ENCODE measurements at places on chromosomes 6 and 20. TPM values are rescaled to one million over a fixed set of nuclear protein-coding genes. Genes with fewer than 3 reads are reported as not detected.

Gene MICA
- total RNA-seq, result 0.82 TPM

Gene CLPSL1
- total RNA-seq, result not detected

Gene FAXC
- total RNA-seq, result 41.6 TPM

DNA sequence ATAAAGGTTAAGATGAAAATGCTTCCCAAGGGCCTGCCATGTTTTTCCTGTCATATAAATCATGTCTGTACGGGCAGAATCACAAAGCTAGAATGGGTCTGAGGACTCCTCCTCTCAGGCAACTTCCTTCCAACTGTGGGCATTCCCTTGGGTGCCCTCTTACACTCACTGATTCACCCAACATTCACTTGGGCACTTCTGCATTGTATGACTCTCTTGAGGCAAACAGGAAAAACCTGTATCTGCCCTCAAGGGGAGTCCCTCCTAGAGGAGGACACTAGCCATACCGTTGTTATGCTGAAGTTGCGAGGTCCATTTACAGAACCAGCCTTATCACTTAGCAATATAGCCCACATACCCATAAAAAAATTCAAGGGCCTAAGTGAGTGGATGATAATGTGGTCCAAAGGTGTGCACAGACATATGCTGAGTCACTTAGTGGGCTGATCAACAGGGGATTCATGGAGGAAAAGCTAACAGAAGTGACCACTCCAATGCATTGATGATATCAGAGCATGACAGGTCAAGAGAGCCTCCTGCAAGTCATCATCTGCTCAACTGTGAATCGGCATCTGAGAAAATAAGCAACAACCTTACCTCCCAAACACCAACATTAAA, 131.1 kb downstream of the ATXN1 start:
- no peak for DNase-seq

DNA sequence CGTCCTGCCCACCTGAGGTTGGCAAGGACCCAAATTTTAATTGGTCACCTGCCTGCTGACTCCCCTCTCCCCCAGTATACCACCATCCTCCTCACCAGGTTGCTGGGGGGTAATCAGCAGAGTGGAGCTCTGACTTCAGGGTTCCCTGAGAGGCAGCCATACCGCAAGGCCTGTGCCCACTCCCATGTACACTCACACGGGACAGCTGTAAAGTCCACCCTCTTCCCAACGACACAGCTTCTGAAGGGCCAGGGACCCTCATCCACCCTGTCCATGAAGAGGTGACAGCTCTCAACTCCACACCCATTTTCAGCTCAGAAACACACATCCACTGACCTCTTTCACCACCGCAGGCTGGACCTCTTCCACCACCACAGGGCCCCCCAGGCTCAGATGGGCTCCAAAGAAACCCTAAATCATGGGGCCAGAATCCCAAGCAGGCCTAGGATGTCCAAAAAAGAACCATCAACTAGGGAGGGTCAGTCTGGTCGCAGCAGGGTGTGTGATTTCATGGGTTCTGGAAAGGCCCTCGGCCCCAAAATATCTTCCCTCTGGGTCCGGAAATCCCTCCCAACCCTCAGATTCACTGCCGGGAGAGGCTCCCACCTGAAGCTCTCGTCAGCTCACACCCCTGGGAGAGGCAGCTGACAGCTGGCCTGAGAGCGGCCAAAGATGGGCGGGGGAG, 30.0 kb downstream of the TFEB start:
- no peak for DNase-seq

Gene SLC17A2
- not detected for total RNA-seq

Gene NOX3
- not detected for total RNA-seq

GRCh38 chr6:106324726-106325335, 729 bp downstream of the ATG5 start:
- DNase-seq, result no peak

DNA sequence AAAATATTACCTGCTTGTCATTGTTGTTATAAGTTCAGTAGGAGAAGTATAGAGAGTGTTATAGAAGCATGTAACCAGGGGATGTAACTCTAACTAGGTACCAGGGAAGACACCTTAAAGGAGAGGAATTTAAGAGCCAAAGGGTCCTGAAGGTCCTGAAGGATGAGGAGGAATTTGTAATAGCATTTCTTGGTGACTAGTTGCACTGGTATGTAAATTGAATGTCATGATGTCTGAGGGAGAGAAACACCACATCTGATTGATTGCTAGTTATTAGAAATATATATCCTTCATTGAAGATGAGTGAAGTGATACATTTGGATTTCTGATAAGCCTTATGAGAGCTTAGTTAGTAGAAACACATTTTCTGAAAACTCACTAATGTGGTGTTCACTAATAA, 643.8 kb downstream of the RFPL4B start:
- DNase-seq, result no peak

DNA sequence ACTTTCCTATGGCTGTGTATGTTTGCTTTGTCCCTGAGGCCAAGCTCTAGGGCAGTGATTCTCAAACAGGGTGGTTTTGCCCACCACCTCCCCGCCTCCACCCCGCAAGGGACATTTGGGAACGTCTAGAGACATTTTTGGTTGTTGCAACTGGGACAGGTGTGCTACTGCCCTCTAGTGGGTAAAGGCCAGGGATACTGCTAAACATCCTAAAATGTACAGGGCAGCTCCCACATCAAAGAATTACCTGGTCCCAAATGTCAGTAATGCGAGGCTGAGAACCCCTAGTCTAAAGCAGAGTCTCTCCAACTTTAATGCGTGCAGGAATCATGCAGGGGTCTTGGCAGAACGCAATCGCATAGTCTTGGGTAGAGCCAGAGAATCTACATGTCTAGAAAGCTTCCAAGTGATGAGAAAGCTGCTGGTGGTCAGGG, 5.1 kb downstream of the KCNS1 start:
- DNase-seq, result peak; percentile 57

GRCh38 chr6:163306000-163306399, 108.5 kb upstream of the QKI start:
- DNase-seq, result no peak

- DNase-seq, result no peak
Measured at GRCh38 chr20:57638895-57639236, 18.6 kb upstream of the ZBP1 start.

DNA sequence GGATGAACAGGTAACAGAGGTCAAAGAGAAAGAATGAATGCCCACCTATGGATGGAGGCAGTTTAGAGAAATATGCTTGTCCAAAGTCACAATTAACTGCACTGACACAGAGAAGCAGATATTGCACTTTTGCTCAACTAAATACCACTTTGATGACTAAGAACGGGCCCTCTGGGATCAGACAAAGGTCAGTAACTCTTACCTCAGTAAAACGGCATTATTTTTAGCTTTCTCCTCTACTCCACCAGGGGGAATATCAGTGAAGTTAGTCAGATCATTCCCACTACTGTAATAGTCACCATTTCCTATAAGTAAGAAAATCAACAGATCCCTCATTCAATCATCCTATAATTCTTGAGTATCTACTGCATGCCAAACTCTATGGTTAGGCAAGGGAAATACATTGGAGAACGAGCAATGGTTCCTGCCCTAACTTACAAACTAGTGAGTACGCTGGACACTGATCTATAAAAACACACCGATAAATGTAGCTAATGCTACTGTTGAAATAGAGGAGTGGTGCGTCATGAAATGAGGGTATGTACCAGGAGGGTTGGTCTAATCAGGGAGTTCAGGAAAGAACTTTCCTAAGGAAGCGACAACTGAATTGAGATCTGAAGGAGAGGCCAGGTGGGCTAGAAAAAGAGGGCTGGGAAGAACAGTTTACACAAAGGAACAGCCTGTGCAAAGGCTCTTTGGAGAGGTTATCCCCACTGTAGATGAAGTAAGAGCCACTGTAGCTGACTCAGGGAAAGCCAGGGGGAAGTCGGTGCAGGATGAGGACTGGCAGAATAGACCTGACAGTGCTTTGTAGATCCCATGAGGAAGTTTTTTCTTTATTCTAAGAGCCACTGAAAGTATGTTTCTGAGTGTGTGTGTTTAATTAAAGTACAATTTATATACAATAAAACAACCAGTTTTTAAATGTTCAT, 9.2 kb downstream of the ECI2 start:
- DNase-seq, result no peak

Gene TMEM63B
- 35.5 TPM for total RNA-seq

DNA sequence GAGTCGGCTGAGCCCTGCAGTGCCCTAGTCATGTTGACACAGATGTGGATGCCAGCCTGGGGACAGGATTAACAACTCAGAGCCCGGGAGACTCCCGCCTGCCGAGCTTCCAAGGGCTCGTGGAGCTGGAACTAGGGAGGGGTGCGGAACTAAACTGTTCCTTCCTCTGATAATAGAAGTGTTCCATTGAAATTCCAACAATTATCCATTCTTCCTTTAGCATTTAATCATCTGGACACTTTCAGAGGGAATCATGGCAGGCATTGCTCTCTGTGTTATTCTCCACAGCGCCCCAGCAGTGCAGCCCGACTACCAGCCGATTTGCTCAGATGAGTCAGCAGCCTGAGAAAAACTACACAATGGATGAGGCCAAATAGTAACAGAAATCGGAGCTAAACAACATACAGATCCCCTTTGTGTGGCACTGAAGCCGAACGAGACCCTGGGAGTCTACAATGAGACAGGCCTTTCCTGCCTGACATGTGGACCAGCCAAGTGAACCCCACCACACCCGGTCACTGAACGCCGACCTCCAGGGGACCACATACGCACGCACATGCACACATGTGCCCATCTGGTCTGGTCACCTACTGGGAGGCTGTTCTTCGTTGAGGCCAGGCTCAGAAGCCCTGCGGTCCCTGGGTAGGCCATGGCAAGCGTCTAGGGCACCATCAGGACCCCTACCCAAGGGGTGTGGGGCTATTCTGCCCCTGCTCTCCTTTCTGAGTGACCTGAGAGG, 238.4 kb upstream of the AFDN start:
- DNase-seq, result peak; percentile 45

GRCh38 chr6:31397901-31398525, 5.4 kb upstream of the MICA start:
- DNase-seq, result no peak

DNA sequence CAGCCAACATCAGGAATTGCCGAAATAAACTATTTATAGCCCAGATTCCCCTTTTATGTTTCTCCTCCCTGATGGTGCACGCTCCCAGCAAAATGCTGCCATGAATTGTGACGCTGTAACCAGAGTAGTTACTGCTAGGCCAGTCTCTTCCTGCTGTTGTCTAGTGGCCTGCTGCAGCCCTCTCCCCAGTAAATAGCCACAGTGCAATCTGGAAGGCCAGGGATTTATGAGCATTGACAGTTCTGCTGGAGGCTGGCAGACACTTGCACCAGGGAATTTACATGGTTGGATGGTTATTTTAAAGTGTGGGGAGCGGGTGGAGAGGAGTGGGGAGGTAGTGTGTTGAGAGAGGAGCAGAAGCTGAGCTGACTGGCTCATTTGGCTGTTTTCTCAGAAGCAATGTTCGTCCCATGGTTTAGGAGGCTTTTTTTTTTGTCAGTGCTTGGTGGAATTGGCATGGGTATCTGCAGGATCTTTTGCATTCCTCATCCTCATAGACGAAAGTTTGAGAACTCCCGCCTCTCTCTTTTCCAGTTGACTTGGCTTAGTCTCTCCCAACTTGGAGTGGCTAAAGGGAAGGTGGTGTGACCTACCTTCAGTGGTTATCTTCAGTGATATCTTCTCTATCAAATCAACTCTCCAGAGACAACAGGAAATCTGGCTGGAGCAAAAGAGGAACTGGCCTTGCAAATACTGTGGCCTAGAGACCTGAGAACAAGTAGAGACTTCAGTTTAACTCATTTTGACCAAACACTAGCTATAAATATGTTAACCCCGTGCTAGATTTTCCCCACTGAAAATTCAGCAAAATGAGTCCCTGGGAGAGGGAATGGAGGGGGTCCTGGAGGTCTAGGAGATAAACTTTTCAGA, 99.3 kb upstream of the VSTM2L start:
- DNase-seq, result no peak

GRCh38 chr6:32785781-32786533, 22.6 kb upstream of the HLA-DQB2 start:
- DNase-seq, result peak; percentile 25

GRCh38 chr20:37668166-37668565, 25.7 kb upstream of the CTNNBL1 start:
- DNase-seq, result no peak

Gene PAK5
- 33.0 TPM for total RNA-seq

GRCh38 chr6:120774275-120774674, 560.0 kb downstream of the TBC1D32 start:
- no peak for DNase-seq

DNA sequence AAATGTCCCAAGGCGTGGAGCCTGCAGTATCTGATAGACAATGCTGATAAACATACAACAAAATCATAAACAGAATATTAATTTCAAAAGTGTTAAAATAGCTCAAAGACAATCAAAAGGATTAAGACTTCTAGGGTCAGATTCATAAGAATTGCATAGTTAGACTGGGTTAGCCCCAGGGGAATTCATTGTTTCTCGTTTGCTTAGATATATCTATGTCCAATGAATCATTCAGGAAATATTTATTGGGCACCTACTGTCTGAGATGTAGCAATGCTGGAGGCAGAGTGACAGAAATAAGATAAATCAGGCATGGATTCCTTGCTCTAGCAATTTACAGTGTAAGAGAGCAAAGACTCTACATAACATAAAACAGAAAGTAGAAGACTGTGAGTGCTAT, 124.4 kb upstream of the PRL start:
- DNase-seq, result no peak

DNA sequence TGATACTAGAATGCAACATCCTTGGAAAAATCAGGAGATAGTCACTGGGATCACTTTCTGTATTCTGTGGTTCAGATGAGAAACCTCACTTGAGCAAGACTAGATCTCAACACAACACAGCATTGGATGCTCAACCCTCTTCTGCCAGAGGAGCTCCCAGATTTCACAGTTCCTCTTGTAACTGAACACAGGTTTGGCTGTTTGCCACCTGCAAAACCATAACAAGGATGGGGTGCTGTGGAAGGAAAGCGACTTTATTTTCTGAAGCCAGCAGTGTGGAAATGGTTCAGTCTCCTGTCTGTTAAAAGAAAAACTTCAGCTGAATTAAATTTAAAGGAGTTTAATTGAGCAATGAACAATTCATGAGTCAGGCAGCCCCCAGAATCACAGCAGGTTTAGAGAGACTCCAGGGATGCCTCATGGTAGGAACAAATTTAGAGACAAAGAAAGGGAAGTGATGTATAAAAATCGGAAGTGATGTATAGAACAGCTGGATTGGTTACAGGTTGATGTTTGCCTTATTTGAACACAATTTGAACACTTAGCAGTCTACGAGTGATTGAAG, 149.9 kb upstream of the UST start:
- no peak for DNase-seq

DNA sequence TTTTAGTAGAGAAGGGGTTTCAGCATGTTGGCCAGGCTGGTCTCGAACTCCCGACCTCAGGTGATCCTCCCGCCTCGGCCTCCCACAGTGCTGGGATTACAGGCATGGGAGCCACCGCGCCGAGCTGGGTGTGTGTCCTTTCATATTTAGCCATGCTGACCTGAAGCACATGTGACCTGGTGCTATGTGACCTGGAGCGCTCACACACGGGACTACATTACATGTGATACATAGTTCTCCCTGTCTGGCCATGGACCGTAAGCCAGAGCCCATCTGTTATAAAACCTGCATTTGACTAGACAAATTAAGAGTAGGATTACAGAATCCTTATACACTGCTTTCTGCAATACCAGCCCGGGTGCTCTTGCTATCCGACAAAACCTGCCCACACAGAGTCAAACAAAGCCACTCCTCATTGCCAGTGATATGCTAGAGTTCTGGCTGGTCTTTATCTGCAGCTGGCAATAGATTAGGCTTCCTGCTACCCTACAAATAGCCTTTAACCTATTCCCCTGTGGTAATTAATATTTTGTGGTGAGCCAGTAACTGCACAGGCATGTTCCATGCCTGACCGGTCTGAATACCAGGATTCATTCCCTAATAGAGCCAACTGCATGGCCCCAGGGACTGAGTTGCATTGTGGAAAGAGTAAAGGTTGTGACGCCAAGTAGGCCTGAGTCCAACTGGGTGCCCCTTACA, 26.3 kb upstream of the FAM50B start:
- no peak for DNase-seq
